Suppressor macrophage treated with lipopolysaccharide for 1 hour (primary cell): ENCODE measurements at places on chromosomes 3 and 15.

DNA sequence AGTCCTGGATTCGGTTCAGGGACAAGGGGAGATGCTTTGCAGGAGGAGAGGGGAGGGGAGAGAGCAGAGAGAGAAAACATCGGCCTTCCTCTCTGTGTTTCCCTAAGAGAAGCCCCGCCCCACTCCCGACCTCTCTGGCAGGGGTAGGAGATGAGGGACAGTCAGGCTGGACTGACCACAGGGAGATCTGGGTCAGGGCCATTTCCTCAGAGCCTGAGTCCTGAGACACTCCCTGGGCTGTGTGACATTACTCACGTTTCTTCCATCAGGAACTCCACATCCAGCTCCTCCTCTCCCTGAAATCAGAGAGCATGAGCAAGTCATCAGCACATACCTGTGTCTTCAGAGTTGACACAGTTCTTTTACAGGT is 9.1 kb downstream of the PLA2G4D start:
- DNase-seq = no peak

- DNase-seq = peak; percentile 50
These were observed 25.9 kb upstream of the AKAP13 start for GRCh38 chr15:85354461-85354860.

GRCh38 chr3:156769721-156770654 is 56.2 kb upstream of the LEKR1 start:
- no peak for DNase-seq

DNA sequence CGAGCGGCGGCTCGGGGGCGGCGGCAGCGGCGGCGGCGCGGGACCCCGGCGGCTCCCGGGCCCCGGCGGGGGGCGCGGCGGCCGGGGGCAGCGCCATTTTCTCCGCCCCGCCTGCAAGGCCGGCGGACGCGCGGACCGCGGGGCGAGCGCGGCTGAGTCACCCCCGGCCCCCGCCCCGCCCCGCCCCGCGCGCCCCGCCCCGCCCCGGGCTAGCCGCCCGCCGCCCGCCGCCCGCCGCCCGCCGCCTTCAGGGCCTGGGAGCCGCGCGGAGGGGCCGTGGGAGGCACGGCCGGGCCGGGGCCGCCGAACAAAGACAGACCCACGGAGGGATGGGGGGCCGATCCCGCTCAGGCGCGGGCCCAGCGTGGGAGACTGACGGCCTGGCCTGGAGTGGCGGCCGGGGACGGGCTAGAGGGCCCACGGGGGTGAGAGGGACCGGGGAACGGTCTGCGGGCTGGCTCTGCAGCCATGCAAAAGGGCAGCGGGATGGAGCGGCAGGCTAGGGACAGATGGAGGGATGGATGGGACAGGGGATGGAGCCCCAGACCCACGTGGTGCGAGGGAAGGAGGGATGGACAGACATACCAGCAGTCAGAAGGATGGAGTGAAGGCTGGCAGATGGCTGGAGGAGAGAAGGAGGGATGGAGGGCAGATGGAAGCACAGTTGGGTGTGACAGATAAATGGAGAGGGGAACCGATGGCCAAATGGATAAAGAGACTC is at the start of gene EIF4E3:
TSS of gene EIF4E3 (minus strand) at position 132 of the 721 bp plus-strand sequence. CDS start at position 97, 35 bp downstream.
- DNase-seq = peak; percentile 83

DNA sequence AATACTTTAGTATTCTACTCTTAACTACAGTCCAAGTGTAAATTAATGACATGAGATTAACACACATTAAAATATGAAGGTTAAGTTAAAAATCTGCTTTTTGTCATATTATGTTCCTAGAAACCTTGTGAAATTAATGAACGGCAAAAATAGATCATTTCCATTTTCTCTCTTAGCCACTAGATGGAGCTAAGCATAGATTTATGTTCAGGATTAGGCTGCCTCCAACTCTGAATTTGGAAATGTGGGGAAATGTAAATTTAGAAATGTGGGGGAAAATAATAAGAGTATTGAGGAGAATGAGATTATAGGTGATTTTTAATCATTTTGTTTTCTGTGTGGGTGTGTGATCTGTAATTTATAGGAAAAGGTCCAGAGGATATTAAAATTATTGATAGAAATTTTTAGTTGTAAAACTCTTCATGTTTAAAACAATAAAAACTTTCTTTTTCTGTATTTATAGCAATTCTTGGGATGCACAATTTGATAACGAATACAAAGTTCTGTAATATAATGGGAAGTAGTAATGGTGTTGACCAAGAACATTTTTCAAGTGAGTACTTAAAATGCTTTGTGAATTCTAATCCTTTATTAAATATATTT is 59.2 kb downstream of the TMOD3 start:
- peak; percentile 74 for DNase-seq

DNA sequence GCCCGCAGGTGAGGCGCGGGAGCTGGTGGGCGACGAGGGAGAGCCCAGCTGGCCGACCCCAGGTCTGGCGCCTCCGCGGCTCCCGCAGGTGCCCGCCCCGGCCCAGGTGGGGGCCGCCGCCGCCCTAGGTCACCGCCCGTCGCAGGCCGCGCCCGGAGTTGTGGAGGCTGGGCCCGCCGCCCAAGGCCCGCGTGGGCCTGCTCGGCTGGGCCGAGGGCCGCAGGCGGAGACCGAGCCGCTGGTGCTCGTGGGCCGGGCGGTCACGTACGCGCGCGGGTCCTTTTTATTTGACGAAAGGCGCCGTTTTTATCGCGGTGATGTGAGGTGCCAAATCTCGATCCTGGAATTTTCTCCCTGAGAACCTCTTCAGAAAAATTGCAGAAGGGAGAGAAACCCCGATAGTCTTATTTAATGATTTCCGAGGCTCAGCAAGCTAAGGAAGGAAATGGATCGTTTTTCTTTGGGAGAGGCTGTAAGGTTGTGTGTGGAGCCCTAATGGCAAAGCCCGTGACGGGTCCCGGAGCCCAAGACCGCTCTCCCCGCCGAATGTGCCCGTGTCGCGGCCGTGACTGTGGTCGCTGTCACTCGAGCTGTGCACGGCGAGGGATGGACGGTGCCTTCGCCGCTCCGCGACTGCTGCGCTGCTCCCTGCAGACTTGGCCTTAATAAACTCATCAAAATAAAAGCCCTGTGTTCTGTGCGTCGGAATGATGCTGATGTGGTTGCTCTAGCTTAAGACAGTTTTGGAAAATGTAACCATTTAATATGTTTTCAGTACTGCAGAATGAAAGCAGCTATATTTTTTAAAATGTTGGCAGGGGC is 612 bp downstream of the APPL1 start:
- DNase-seq = peak; percentile 53

DNA sequence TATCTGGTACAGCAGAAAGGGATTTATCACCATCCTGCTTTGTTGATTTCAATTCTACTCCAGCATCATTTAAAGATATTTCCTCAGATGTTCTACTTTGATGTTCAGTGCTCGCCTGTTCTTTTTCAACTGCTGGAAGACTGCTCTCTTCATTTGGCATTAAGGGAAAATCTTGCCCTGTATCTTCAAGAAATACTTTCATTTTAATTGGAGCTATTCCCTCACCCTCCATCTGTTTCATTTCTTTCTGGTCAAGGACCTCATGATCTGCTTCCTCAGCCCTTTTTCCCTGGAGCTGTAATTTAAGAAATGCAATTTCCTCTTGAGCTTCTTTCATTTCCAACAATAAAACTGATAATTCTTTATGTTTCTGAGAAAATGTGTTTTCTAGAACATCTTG is 37.8 kb upstream of the HCLS1 start:
- no peak for DNase-seq

DNA sequence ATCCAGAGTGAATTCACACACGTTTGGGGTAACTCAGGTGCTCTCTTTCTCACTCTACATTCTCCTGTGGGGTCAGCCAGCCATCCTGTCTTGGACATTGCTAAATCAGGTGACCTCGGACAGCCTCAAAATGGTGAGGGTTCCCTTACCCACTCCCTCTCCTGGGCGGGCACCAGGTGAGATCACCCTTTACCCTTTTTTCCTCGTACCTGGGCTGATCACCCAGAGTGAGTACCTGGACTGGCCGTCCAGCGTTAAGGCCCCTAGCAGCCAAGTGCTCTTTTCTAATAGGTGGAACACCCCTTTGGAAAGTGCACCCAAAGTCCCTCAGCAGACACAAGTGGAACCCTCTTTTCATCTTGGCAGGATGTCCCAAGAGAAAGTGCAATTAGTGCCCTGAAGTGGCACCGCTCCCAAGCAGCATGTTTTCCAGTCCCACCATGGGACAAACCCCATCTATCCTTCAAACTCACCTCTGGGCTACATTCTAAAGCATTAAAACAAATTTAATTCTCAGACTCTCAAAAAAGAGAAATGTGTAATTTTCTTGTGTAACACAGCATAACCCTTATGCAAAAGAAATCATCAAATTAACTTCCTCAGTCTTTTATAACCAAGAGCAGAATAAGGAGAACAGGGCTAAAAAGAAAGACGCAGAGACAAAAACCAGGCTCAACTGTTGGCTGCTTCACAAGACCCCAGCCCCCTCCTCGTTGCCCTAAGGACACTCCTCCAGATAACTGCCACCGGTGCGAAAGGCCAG is 20.7 kb downstream of the TRANK1 start:
- no peak for DNase-seq

GRCh38 chr3:79564192-79564591 is 203.6 kb downstream of the ROBO1 start:
- DNase-seq = no peak

GRCh38 chr3:188822004-188822403 is 349.8 kb upstream of the TPRG1 start:
- DNase-seq = peak; percentile 82

DNA sequence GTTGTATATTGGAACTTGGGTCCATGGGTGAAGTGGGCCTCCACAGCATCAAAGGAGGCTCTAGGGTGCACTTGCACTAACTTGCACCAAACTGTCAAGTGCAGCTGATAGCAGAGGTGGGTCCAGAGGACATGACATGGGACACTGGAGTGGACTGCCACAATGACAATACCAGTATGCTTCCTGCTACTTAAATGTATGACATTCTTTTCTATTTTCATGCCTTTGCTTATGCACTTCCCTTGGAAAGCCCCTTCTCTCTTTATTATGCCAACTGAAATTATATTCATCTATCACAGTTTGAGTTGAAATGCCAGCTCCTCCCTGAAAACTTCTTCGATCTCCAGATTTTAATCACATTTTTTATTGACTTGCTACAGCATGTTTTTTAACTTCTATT is 101.8 kb downstream of the CFAP20DC start:
- DNase-seq = no peak
